ENCODE measurements at places on chromosomes 16 and 17. TPM values are rescaled to one million over a fixed set of nuclear protein-coding genes. Genes with fewer than 3 reads are reported as not detected.

The KRTAP1-5 gene
- polyA plus RNA-seq = not detected

The ARHGAP44 gene
- polyA plus RNA-seq = 2.8 TPM

The ENO3 gene
- polyA plus RNA-seq = 2.5 TPM

DNA sequence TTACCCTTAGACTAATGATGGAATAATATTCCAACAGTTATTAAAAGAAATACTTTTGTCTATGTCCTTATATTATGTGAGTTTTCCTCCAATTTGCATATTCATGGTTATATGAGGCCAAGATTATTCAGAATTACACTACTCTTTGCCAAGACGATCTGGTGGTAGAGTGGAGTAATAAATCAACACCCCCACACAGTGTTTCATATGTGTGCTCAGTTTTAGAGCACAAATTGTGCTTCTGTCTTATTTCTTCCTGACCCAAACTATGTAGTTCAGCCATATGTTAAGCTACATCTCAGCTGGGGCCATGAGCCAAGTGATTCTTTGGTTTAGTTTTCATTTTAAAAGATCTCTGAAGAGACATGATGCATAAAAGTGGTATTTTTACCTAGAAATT, 26.9 kb upstream of the PPM1E start:
- H3K36me3 ChIP-seq = no peaks in the 10 kb centered on the region
- H3K27ac ChIP-seq = no peak overlapping the region
- no peak overlapping the region for H3K4me3 ChIP-seq
- H3K27me3 ChIP-seq = no peaks in the 10 kb centered on the region
- no peaks in the 10 kb centered on the region for H3K4me1 ChIP-seq

- no peak for DNase-seq
- no peaks in the 10 kb centered on the region for H3K36me3 ChIP-seq
- H3K4me3 ChIP-seq = no peak overlapping the region
- H3K27me3 ChIP-seq = no peaks in the 10 kb centered on the region
- H3K4me1 ChIP-seq = no peaks in the 10 kb centered on the region
- no peak overlapping the region for H3K27ac ChIP-seq
These were observed 34.2 kb upstream of the CCL2 start for GRCh38 chr17:34220752-34221395.

DNA sequence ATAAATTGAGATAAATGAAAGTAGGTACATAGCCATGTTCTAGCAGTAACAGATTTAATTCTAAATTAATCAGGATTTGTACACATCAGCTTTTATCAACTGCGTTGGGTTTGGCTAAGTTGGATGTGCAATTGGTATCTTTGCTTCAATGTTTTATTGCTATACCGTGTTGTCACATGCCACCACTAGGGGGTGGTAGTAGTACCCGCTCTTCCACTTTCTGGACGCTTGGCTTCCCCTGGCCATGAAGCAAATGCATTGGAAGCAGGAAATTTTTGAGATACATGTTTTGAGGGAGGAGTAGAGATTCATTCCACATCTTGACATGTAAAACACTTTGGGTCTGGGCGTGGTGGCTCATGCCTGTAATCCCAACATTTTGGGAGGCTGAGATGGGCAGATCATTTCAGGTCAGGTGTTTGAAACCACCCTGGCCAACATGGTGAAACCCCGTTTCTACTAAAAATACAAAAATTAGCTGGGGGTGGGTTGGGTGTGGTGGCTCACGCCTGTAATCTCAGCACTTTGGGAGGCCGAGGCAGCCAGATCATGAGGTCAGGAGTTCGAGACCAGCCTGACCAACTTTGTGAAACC, 58.6 kb downstream of the EMP2 start:
- no peak overlapping the region for H3K4me3 ChIP-seq
- H3K27me3 ChIP-seq = no peaks in the 10 kb centered on the region
- H3K27ac ChIP-seq = no peak overlapping the region
- no peaks in the 10 kb centered on the region for H3K4me1 ChIP-seq
- peak; percentile 74 for DNase-seq

DNA sequence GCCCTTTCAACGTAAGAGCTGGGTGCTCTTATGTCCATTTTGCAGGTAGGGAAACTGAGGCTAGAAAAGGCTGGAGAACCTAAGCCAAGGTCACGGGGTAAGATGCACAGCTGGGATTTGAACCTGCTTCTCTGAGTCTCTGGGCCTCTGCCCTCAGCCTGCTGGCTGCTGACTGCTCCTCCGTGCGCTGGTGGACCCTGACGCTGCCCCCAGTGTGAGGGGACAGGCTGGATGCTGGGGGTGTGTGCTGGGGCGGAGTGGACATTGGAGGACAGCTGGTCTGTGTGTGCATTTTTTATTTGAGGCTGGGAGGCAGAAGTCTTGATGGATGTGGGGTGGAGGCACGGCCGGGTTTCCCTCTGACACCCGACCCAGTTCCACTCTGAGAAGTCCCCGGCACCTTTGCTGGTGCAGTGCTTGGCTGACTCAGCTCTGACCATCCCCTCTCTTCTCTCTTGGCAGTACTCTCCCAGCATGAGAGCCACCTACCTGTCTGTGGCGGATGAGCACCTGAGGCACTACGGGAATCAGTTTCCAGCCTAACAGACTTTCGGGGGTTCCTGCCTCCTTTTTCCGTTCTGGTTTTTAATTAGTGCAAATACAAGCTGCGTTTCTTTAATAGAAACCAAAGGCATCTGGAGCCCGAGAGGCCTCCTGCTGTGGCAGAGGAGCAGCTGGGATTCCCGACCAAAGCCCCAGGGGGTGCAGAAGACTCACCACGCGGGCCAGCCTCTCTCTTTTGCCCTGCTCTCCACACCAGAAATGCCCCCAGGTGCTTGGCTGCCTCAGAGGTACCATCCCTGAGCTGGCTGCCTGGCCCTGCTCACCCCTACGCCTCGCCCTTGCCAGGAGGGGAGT, 14.1 kb upstream of the DNAI2 start:
- H3K4me1 ChIP-seq = no peaks in the 10 kb centered on the region
- no peak overlapping the region for H3K4me3 ChIP-seq
- no peak overlapping the region for H3K27ac ChIP-seq
- H3K27me3 ChIP-seq = no peaks in the 10 kb centered on the region
- no peaks in the 10 kb centered on the region for H3K36me3 ChIP-seq
- DNase-seq = no peak

- no peaks in the 10 kb centered on the region for H3K27me3 ChIP-seq
- DNase-seq = no peak
- H3K4me1 ChIP-seq = no peaks in the 10 kb centered on the region
- H3K4me3 ChIP-seq = no peak overlapping the region
These were observed 148.7 kb downstream of the KCNJ2 start for GRCh38 chr17:70318051-70318450.

DNA sequence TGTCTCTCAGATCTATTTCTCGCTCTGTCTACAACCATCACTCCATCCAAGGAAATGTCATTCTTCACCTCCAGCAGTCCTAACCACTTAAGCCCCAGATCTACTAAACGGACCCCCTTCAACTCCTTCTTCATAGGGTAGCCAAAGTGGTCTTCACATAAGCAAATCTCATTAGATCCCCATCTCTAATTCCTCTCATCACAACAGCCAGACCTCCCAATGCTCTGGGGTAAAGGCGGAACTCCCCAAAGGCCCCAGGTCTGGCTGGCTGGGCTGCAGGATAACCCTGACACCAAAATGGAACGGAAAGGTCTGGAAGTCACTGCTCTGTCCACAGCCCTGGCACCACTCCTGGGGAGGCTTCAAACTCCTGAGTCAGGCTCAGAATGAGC, 11.1 kb downstream of the ST3GAL2 start:
- H3K27ac ChIP-seq = peak overlapping the region; percentile 63
- no peaks in the 10 kb centered on the region for H3K36me3 ChIP-seq
- peaks cover 70% of the 10 kb centered on the region for H3K4me1 ChIP-seq
- no peak for DNase-seq
- H3K4me3 ChIP-seq = no peak overlapping the region

DNA sequence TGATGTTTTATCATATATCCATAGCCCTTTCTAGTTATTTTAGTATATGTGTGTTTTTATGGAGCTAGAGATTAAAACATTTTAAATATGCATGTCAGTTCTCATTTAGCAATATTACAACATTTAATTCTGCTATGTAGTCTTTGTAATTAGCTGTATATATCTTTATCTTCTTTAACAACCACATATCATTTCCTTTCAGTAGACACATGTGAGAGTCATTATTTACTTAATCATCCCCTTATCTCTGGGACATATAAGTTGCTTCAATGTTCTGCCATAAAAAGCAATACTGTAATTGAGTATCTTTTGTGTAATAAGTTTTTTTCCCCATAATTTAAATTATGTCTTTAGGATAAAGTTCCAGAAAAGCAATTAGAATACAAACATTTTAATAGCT, 52.0 kb upstream of the CLEC3A start:
- H3K27ac ChIP-seq = no peak overlapping the region
- H3K4me1 ChIP-seq = peaks cover 8% of the 10 kb centered on the region
- H3K27me3 ChIP-seq = no peaks in the 10 kb centered on the region

GRCh38 chr16:608019-608418, 18.2 kb downstream of the RAB40C start:
- no peak overlapping the region for H3K27ac ChIP-seq
- H3K4me3 ChIP-seq = no peak overlapping the region
- no peaks in the 10 kb centered on the region for H3K36me3 ChIP-seq
- no peaks in the 10 kb centered on the region for H3K27me3 ChIP-seq
- H3K4me1 ChIP-seq = no peaks in the 10 kb centered on the region
- DNase-seq = no peak

GRCh38 chr16:732936-733335, 6.0 kb downstream of the HAGHL start:
- DNase-seq = no peak
- no peak overlapping the region for H3K4me3 ChIP-seq
- peaks cover 56% of the 10 kb centered on the region for H3K36me3 ChIP-seq
- no peak overlapping the region for H3K27ac ChIP-seq
- no peaks in the 10 kb centered on the region for H3K27me3 ChIP-seq

DNA sequence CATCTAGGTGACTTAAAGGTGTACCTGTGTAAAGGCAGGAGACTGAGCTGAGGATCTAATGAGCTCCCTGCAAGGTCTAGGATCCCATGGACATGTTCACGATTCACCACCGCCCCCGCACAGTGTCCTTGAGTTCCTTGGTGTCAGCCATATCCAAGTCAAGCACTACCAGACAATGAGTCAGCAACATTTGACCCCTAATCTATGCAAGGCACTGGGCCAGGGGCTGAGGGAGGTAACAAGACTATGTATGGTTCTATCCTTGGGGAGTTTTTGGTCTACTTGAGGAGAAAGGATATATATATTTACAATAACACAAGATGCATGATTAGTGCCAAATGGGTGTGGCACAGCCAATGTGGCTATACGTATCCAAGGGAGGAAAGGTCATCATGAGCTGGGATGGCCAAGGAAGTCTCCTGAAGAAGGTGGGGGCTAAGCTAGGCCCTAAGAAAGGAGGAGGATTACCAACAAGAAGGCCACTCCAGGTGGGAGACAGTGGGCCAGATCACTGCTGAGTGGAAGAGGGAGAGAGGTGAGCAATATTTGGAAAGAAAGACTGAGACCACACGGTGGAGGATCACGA, 35.0 kb downstream of the ITGB3 start:
- peak; percentile 58 for DNase-seq
- no peak overlapping the region for H3K4me3 ChIP-seq
- H3K27ac ChIP-seq = no peak overlapping the region
- H3K4me1 ChIP-seq = no peaks in the 10 kb centered on the region
- H3K36me3 ChIP-seq = no peaks in the 10 kb centered on the region
- H3K27me3 ChIP-seq = no peaks in the 10 kb centered on the region

DNA sequence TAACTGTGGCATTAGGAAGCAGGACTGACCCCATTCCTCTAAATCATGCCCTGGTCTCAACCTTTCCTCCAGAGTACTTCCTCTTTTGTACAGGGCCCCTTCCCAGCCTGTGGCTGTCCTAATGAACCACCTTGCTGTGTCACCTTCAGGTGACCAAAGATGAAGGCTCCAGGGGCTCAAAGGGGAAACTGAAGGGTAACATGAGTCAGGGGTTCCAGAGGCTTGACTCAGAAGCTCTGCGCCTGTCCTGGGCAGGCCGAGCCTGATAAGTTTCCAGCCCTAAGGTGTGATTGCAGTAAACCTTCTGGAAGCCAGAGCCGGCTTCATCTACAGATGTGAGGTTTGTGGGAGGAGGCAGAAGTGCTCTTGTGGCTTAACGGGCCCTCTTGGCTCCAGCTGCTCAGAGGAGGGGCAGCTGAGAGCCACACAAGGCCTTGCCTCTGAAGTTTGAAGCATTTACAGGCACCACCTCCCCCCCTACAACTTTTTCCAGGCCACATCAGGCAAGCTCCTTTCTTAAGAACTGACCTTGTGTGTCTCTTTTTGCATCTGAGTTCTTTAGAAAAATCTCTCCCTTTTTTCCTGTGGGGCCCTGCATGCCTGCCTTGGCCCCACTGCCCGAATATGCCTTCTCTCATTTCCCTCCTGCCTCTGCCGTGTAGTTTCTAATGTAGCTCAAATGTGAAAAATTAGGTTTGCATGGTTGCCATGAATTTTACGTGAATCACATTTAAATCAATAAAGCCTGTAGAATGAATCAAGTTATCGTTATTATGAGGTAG, 149.9 kb downstream of the CLEC16A start:
- DNase-seq = peak; percentile 66
- H3K27me3 ChIP-seq = no peaks in the 10 kb centered on the region
- no peaks in the 10 kb centered on the region for H3K36me3 ChIP-seq
- H3K4me1 ChIP-seq = no peaks in the 10 kb centered on the region

- no peaks in the 10 kb centered on the region for H3K27me3 ChIP-seq
- no peak overlapping the region for H3K27ac ChIP-seq
- H3K4me3 ChIP-seq = no peak overlapping the region
- H3K36me3 ChIP-seq = peaks cover 51% of the 10 kb centered on the region
- peaks cover 7% of the 10 kb centered on the region for H3K4me1 ChIP-seq
These were observed 5.4 kb downstream of the TSC2 start for GRCh38 chr16:2053211-2053610.

- DNase-seq = peak; percentile 64
- no peaks in the 10 kb centered on the region for H3K27me3 ChIP-seq
- no peak within 1 kb of the TSS for H3K27ac ChIP-seq
- no peak within 1 kb of the TSS for H3K4me3 ChIP-seq
These were observed at the start of gene MT3 for GRCh38 chr16:56589141-56590039. Gene MT3 (plus strand): TSS chr16:56589528. CDS start chr16:56589591, 63 bp downstream.

DNA sequence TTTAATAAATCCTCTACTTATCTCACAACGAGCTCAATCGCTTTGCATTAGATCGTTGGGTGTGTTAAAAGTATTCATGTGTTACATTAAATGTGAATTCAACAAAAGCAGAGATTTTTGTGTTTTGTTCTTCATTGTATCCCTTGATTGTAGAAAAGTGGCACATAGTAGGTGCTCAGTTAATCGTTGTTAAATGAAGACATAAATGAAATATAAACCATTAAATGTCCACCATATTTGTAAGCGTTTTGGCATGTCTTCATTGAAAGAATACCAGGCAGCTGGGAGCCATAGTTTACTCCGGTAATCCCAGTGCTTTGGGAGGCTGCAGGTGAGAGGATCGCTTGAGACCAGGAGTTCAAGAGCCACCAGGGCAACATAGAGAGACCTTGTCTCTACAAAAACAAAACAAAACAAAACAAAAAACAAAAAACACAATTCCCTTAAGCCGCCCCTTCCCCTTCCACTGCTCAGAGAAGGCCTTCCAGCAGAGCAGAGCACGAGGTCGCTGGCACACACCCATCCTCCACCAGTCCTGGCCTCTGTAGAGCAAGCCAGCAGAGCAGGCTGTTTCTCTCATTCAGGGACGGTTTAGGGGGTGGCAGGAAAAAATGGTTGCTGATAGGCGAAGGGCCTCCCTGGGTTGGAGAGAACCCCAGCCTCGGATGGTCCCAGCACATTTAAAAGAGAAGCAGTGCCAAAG, 673 bp upstream of the CHD9 start:
- no peak overlapping the region for H3K4me3 ChIP-seq
- peak; percentile 54 for DNase-seq
- H3K36me3 ChIP-seq = no peaks in the 10 kb centered on the region
- no peaks in the 10 kb centered on the region for H3K27me3 ChIP-seq
- H3K4me1 ChIP-seq = peaks cover 26% of the 10 kb centered on the region
- H3K27ac ChIP-seq = no peak overlapping the region

Data from adrenal gland (tissue), 19 donors.